ENCODE measurements at places on chromosomes 4 and X. TPM values are rescaled to one million over a fixed set of nuclear protein-coding genes. Genes with fewer than 3 reads are reported as not detected.

FTHL17 gene
- polyA plus RNA-seq: not detected

GAGE12E gene
- not detected for polyA plus RNA-seq

GNRHR gene
- not detected for polyA plus RNA-seq

RHOXF2B gene
- not detected for polyA plus RNA-seq

DNA sequence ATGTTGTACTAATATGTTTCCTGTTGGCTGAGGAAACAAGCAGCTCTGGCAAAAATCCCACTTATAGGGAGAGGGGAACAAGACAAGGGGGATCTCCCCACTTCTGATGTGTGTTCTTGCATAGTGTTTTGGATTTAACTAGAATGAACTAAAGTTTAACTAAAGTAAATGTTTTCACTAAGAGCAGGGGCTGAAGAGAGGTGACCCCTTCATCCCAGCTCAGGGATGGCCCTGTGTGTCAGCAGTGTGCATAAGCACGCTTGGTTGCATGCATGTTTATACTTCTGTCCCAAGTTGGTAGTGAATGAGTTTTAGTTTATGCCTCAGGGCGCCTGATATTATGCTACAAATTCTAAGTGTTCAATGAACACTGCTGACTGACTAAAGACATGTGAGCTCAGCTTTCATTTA is 169.4 kb downstream of the MGST2 start:
- DNase-seq: no peak

DNA sequence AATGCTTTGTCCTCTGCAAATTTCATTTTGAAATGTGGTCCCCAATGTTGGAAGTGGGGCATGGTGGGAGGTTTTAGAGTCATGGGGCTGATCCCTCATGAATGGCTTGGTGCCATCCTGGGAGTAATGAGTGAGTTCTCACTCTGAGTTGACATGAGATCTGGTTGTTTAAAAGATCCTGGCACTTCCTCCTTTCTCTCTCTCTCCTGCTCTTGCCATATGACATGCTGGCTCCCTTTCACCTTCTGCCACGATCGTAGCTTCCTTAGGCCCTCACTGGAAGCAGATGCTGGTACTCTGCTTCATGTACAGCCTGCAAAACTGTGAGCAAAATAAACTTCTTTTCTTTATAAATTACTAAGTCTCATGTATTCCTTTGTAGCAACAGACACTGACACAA is 262.0 kb downstream of the IL15 start:
- peak; percentile 3 for DNase-seq

DNA sequence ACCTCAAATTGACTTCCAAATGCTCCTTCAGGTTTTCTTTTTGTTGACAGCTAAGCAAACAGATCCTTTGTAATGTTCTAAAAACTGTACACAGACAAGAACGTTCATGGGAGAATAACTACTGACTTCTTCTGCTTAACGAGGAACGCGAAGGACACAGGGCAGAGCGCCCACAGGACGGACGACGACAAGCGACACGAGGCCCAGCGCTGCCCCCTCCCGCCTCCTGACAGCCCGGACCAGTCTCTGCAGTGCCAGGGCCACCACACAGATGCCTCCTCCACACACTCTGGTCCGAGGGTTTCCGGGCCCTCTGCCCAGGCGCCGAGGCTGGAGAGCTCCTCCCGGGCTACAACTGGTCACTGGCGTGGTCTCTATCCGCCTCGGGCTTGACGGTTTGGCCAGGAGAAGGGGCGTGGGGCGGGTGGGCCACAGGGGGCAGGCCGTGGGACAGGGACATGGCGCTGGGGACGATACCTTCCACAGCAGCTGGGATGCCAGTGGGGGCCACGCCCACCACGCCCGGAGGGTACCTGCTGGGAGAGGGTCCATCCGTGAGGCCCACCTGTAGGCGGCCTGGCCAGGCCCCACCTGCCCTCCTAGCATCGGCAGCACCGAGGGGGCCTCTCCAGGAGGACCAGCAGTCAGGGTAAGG is 36.9 kb downstream of the CTBP1 start:
- DNase-seq: no peak

DNA sequence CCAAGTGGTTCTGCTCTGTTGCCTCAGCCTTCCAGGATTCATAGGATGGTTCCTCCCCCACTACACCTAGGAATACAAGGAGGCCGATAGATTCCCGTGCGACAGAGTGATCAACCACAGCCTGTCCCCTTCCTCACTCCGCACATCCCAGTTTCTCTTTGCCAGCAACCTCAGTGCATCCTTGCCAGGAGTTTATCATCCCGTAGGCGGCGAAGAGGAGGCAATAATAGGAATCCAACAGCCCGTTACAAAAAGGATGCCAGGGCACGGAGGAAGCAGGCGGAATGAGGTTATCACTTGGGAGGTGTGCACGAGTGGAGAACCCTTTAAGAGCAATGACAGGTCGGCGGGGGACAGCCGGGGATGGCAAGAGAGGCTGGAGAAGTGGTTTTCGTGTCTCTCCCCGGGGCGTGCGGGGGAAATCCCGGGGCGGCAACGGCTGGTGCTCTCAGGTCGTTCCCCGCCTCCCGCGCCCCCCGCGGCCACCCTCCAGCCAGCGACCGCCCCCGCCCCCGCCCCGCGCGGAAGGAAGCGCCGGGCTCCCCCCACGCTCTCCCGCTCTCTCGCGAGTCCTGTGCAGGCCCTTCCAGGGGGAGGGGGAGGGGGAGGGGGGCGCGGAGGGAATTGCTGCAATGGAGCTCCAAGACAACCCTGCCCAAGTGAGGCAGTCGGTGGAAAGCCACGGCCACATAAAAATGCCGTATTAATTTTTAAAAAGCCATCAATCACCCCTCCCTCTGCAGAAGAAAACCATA is 1.6 kb downstream of the PPP3CA start:
- no peak for DNase-seq

Measured in foreskin keratinocyte (primary cell).